A549 (cell line): ENCODE measurements at places on chromosomes 3 and 15.

DNA sequence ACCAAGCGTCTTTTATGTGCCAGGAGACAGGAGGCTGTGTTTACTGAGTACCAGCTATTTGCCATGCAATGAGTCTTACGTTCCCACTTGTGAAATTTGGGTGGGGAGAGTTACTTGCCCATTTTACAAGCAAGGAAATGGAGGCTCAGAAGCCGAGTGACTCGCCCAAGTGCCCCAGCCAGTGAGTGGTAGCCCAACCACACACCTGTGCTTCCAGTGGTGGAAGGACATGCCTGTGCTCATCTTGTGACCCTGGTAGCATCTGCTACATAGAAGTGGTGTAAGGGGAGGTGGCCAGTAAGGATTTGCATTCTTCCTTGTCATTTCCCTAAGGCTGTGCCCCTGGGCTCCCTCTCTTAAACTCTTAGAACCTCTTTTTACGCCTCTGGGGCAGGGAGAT lies 49.3 kb downstream of the FBLN2 start:
- DNase-seq, result no peak

DNA sequence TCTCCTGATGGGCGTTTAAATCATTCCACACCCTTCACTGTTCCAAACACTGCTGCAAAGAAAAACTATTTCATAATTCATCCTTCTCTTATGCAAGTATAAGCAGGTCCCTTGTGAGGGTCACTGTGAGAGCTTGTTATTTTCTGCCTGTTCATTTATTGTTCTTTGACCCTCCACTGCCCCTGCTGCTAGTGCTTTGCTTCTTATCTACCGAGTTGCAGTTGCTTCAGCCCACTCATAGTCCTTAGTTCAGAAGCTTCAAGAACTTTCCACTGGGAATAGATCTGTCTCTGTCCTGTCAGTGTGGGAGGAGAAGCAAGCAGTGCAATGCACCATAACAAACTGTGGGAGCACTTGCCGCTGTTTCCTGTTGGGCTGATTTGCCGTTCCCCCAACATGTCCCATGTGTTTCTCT lies 39.8 kb downstream of the RIOX2 start:
- DNase-seq, result no peak

DNA sequence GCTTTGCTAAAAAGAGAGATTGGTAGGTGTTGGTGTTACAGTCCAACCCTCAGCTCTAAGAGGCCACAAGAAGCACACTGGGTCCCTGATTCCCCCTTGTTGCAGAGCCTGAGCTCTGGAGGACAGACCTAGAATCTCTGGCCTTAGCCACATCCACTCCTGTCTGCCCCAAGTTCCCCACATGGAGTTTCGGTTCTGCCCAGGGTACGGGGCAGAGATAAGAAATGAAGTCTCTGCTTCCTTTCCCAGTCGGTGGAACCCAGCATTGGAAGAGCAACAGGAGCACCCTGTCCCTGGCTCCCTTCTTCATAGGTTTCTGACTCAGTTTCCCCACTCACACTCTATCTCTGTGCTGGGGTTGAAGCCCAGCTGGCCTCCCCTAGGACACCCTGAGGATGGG lies 13.2 kb downstream of the PRR23E start:
- DNase-seq, result no peak

GRCh38 chr15:60656481-60656880 lies 177.5 kb upstream of the ICE2 start:
- no peak for DNase-seq

DNA sequence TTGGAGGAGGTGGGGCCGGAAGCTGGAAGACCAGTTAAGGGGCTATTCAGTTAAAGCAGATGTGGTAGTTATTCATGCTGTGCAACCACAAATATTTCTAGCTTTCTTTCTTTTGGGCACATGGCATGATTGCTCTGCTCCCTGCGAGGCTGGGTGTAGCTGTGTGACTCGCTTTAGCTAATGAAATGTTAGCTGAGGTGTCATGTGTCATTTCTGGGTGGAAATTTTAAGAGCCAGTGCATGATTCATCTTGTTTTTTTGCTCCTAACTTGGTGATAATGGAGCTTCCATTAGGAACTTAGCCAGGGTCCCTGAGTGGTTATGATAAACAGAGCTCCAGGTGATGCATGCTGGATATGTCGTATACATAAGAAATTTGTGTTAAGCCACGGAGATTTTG lies 300.6 kb downstream of the SATB1 start:
- DNase-seq, result no peak

DNA sequence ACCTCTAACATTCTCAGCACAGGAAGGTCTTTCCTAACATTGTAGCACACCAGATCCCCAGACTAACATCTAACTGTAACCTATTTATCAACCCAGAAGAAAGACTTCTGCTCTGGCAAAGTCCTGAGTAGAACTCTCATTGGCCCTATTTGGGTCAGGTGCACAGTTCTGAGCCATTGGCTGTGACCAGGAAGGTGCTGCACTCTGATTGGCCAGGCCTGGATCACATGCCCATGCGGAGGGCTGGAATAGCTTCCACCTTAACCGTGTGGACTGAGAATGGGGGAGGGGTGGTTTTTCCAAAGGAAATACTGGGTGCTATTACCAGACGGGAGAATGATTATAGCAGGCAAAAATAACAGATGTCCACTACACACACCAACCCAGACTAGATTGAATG lies 11.5 kb downstream of the FEZF2 start:
- no peak for DNase-seq
